ENCODE measurements at places on chromosomes 12 and 14.

DNA sequence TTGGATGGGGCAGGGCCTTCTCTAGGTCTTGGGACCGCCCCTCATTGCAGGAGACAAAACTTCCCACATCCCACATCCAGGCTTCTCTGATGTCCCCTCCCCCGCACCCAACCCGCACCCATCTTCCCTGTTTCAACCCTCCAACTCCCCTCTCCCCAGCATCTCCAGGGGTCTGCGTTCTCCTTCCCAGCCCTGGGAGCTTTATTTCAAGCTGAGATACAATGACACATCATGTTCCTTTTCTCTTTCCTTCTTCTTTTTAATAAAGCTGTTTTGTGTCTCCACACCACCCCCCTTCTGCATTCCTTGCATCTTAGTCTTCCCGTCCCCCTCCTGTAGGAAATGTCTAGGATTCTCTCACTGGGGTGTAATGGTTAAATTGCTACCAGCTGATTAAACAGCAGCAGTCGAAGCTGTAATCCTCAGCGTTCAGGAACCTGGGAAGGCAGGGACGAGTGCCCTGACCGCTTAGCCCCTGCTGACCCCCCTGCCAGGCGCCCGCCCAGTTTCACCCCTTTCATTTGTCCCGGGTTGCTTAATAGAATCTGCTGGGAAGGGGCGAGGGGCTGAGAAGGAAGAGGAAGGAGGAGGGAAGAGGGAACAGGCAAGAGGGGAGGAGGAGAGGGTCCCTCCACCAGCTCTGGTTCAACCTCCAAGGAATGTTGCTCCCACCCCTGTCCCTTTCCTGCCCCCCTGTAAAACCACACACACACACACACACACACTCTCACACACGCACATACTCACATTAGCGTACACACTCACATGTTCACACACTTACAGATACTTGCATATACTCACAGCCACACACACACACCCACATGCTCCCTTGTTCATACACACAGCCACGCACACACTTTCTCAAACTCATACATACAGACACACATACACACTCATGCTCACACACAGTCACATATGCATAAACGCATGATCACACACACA, 104.5 kb upstream of the MED13L start:
- DNase-seq: no peak

- peak; percentile 64 for DNase-seq
These were observed 40.9 kb upstream of the CAPRIN2 start for GRCh38 chr12:30795410-30796312.

DNA sequence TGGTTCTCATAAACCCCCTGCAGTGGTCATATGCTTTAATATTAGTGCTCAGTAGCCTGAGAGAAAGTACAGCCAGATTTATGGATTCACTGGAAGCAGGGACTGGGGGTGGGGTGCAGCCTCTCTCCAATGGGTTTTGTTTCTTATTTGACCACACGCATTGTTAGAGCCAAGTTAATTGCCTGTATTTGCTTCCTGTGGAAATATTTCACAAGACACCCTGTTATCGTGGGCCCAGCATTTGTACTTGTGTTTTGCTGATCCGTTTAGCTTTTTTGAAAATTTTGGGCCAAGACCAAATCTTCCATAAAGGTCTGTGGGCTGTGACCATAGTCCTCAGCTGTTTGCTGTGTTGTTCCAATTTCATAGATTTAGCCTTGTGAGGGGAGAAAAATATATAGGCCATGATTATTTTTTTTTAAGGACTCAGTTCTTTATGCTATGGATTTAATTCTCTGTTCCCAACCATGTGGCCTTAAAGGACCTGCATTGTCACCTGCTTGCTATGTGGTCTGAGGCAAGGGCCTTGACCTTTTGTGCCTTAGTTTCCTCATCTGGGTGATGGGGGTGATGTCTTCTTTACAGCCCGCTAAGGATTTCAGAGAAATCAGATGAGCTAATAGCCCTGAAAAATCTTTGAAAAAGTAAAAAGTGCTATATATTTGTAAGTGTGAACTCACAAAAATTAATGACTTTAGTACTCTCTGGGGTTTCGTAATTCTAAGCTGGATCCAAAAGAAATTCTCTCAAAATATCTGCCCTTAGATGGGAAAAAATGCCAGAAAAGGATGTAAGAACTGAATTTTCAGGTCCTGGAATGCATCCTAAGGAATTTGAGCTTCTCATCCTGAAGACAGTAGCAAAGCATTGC, 370.2 kb downstream of the DPF3 start:
- DNase-seq: no peak

- no peak for DNase-seq
These were observed 116.0 kb downstream of the METTL25 start for GRCh38 chr12:82474181-82474797.

DNA sequence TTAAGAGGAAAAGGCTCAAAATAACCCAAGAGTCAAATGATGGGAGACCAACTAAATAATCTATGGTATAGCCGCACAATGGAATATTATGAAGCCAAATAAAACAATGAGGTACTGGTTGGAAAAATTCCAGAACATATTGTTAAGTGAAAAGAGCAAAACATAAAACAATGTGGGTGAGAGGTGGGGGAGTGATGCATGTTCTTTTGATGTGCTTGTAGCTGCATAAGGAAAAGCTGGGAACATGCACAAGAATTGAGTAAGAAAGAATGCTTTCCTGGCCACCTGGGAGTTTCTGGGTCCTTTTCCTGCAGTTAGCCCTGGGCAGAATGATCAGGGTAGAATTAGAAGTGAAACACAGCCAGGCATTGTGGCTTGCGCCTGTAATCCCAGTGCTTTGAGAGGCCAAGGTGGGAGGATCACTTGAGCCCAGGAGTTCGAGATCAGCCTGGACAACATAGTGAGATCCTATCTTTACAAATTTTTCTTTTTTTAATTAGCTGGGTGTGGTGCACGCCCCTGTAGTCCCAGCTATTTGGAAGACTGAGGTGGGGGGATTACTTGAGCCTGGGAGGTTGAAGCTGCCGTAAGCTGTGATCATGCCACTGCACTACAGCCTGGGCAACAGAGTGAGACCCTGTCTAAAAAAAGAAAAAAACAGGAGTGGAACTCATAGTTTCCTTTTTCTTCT, 7.9 kb downstream of the ABCB9 start:
- no peak for DNase-seq

- DNase-seq: no peak
These were observed 35.0 kb downstream of the ACADS start for GRCh38 chr12:120760349-120761254.

DNA sequence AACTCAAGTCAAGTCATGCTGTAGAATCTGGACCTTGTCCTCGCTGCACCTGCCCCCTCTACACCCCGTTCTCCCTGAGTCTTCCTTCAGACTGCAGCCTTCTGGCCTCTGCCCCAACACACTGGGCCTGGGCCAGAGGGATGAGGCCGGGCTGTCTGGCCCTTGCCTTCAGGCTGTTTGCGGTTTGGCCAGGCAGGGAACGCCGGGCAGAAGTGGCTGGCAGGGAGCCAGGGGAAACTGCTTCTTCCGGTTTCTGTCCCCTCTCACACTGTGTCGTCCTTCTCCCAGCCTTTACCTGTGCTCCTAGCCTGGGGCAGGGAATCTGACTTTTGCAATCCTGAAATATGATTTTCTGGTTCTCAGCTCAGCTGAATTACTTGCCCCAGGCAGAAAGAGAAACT, 13.5 kb downstream of the DGLUCY start:
- DNase-seq: no peak

GRCh38 chr14:20143911-20144310, 5.3 kb downstream of the OR4N5 start:
- no peak for DNase-seq

DNA sequence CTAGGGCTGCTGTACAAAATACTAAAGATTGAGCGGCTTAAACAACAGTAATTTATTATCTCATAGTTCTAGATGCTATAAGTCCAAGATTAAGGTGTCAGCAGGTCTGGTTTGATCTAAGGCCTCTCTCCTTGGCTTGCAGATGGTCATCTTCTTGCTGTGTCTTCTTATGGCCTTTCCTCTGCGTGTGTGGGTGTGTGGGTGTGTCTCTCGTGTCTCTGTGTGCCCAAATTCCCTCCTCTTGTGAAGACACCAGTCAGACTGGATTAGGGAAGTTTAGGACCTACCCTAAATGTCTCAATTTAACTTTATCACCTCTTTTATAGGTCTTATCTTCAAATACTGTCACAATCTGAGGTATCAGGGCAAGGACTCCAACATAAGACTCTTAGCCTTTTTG, 28.3 kb downstream of the DDHD1 start:
- no peak for DNase-seq

DNA sequence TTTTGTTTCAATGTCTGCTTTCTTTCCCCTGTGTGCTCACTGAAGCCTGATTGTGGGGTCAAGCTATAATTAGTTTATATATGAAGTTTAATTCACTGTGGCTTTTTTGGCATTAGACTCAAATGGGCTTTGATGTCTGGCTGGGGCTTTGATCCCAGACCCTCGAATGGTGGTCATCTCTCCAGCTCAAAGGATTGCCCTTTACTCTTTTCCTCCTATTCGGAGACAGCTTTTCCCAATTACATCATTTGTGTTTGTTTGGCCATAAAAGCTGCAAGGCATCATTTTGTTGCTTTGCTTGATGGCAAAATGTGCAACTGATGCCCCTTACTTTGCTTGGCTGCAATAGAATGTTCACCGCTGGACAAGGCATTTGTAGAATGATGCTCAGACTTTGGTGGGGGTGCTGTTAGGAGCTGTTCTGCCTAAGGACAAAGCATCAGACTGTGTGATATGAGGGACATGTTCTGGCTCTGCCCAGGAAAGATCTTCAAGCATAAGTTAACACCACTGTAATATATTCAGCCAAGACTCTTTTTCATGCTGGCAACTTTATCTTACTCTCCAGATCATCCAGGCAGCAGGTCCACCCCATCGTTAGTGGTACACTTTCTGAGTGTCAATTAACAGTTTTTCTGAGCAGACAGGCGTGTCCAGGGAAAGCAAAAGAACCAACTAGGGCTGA, 3.2 kb upstream of the DACT1 start:
- DNase-seq: no peak

- DNase-seq: no peak
These were observed 20.9 kb downstream of the ZC2HC1C start for GRCh38 chr14:75090353-75090752.

GRCh38 chr14:105476831-105477659, 2.4 kb downstream of the CRIP2 start:
- no peak for DNase-seq

DNA sequence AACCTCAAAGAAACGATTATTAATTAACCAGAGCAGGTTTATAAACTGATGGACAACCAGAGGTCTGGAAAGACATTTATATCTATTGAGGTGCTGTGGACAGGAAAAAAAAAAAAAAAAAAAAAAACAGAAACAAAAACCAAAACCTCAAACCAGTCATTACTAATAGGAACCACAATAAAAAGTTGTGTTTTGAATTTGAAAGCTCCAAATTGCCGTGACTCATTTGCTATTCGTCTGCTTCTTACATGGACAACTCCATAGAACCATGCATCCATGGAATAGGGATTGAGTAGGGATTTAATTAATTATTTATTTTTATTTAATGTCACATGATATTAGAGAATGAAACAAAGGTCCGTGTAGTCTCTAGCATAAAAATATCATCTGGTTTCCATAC, 134.1 kb upstream of the SSTR1 start:
- DNase-seq: no peak

GRCh38 chr12:117803001-117803400, 165.8 kb downstream of the KSR2 start:
- no peak for DNase-seq

GRCh38 chr14:46054526-46054925, 597.1 kb downstream of the RPL10L start:
- no peak for DNase-seq

- DNase-seq: no peak
These were observed 406 bp downstream of the TMEM263 start for GRCh38 chr12:106956048-106956578.

DNA sequence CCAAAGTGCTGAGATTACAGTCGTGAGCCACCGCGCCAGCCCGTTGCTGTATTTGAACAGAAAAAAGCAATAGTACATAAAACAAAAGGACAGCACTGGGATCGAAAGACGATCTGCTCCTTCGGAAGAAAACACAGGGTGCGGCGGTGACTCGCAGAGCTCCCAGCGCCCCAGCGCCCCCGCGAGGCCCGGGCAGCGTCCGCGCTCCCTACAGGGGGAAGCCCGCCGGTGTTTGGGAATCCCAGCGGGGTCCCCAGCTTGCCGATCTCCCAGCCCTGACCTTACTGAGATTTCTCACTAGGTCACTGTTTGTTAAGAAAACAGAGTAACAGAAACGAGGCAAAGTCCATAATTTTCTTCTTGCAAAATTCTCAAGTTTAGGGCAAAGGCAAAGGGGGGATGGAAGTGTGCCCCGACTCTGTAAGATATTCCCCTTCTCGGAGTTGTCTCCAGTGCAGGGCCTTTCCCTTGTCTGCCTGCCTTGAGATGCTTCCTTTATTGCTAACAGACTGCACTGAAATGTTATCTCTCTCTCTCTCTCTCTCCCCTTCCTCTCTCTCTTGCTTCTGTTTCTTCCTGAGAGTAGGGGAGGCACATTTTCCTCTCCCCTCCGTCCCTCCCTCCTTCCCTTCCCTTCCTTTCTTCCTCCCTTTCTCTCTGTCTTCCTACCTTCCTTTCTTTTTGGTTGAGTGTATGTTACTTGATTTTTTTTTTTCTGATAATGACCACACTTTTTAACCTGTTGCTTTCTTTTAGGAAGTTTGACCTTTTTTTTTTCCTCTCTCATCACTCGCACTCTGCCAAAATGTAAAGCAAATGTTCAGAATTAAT, 91.9 kb downstream of the TMEM30B start:
- no peak for DNase-seq

- no peak for DNase-seq
These were observed 11.9 kb upstream of the SLC2A13 start for GRCh38 chr12:40117818-40118217.

DNA sequence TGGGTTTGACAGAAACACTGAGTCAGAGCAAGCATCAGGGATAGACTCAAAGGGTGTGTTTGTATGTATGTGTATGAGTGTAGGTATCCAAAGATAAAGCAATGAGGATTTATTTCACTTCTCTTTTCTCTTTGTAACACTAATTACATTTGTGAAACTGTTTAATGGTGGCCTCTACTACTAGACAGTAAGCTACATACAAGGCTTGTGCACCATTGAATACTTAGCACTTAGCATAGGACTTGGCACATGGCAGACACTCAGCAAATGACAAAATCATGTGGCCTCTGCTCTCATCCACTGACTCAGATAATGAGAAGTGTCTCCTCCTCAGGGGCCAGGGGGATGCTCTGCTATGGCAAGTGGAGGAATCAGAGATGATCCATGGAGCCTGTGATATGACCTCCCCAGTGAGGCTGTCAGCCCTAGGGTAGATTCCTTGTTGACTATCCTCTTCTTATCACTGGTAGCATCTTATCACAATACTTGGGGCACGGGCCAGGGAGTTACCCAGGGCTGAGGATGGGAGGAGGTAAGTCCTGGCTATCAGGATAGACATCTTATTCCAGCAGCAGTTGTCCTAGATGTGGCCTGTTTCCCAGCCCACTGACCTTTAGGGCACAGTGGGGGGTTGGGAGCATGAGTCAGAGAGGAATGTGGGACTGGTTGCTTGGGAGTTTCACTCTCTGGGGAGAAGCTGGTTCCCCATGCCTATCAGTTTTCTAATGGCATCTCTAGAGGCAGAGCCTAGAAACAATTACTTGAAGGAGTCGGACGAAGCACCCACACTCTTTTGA, 71.2 kb upstream of the HOXC13 start:
- DNase-seq: no peak

Measured in HCT116 (cell line).